ENCODE measurements at places on chromosomes 4 and X. TPM values are rescaled to one million over a fixed set of nuclear protein-coding genes. Genes with fewer than 3 reads are reported as not detected.

The DAPP1 gene
- not detected for total RNA-seq

The SLC9B2 gene
- 5.0 TPM for total RNA-seq

The GPRASP2 gene
- 20.0 TPM for total RNA-seq

DNA sequence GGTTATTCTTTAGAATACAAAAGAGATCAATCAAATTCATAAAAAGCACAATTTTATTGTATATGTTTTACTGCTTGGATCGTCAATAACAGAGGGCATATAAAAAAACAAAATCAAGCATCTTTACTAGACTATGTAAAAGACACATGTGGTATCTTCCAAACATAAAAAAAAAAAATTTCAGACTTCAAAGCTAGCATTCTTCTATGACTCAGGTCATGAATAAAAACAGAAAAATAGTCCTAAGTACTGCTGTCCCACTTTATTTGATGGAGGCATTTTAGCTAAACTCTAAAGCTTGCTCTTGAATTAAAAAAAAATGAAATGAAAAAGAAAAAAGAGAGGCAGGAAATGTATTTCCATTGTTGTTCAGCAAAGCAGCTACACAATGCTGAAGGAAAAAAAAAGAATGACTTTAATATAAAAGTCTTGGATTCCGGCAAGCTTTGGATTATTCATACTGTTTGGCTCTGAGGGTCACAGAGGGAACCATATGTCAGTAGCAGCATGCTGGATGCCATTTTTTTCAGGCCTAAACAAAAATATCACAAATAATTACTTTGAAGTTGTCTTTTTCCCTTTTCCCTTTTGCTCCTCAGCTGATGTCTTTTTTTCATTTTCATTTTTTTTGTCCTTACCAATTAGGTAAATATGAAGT, 249.1 kb upstream of the DIAPH2 start:
- DNase-seq = no peak
- no peaks in the 10 kb centered on the region for H3K4me1 ChIP-seq
- no peaks in the 10 kb centered on the region for H3K36me3 ChIP-seq
- H3K27me3 ChIP-seq = peaks cover 56% of the 10 kb centered on the region
- no peak overlapping the region for H3K4me3 ChIP-seq

DNA sequence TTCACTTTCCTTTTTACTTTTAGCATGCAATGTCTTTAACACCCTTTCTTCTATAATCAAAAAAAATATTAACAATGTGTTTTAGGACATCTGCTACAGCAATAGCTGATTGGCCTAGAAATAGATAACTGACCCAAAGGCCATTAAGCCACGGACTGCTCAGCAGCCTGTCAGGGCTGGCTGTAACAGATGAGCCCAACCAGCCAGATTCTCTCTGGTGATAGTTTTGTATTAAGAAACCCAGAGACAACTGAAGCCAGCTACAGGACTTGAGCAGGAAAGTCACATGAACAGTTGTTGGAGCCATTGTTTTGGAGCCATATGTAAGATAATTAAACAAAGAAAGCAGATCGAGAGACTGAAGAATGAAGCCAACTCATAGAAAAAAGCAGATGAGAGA, 80.3 kb downstream of the DDIT4L start:
- H3K4me1 ChIP-seq = peaks cover 27% of the 10 kb centered on the region
- H3K27ac ChIP-seq = no peak overlapping the region
- DNase-seq = no peak
- H3K4me3 ChIP-seq = no peak overlapping the region
- no peaks in the 10 kb centered on the region for H3K36me3 ChIP-seq

The UGT2B10 gene
- 0.17 TPM for total RNA-seq

GRCh38 chr4:147418226-147418625, 62.7 kb upstream of the EDNRA start:
- no peak overlapping the region for H3K4me3 ChIP-seq
- H3K27me3 ChIP-seq = no peaks in the 10 kb centered on the region
- H3K4me1 ChIP-seq = no peaks in the 10 kb centered on the region
- no peak for DNase-seq
- no peak overlapping the region for H3K27ac ChIP-seq
- H3K36me3 ChIP-seq = no peaks in the 10 kb centered on the region

The UGT2A3 gene
- total RNA-seq = 0.11 TPM

- H3K27me3 ChIP-seq = no peaks in the 10 kb centered on the region
- H3K4me1 ChIP-seq = no peaks in the 10 kb centered on the region
- H3K36me3 ChIP-seq = no peaks in the 10 kb centered on the region
- no peak for DNase-seq
- no peak overlapping the region for H3K27ac ChIP-seq
Measured at GRCh38 chr4:26746802-26747213, 113.8 kb upstream of the STIM2 start.

DNA sequence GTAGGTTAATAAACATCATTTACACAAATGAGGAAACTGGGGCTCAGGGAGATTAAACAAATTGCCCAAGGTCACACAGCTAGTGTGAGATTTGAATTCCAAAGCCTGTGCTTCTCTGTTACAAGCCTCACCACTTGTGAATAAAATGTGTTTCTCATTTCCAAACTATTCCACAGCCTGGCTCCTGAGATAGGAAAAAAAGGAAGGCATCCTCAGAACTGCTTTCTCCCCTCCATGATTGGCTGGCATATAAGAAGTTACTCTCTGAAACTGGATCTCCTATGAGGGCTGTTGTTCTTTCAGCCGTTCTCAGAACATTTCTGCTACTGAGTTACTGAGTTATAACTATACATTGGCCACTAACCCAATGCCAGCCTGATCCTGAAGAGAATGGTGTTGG, 237.9 kb downstream of the MAML3 start:
- no peak overlapping the region for H3K27ac ChIP-seq
- H3K4me3 ChIP-seq = no peak overlapping the region
- DNase-seq = no peak
- H3K36me3 ChIP-seq = no peaks in the 10 kb centered on the region

DNA sequence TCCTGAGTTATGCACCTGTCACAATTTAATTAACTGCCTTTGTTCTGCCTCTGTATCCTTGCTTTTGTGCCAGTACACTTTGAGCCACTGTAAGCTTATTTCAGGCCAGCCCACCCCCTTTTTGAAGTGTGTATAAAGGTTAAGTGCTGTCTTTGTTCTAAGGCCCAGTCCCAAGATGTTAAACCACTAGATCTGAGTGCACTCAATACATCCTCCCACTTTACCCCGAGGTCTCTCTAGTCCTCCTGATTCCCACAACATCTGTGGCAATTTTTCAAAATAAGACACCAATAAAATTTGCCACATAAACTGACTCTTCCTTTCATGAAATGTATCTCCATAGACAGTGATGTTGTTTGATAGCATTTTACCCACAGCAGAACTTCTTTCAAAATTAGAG, 124.1 kb upstream of the SPIN4 start:
- peaks cover 68% of the 10 kb centered on the region for H3K36me3 ChIP-seq
- no peaks in the 10 kb centered on the region for H3K4me1 ChIP-seq
- no peak for DNase-seq
- H3K27ac ChIP-seq = no peak overlapping the region
- no peaks in the 10 kb centered on the region for H3K27me3 ChIP-seq

The SRPX2 gene
- total RNA-seq = 0.34 TPM

DNA sequence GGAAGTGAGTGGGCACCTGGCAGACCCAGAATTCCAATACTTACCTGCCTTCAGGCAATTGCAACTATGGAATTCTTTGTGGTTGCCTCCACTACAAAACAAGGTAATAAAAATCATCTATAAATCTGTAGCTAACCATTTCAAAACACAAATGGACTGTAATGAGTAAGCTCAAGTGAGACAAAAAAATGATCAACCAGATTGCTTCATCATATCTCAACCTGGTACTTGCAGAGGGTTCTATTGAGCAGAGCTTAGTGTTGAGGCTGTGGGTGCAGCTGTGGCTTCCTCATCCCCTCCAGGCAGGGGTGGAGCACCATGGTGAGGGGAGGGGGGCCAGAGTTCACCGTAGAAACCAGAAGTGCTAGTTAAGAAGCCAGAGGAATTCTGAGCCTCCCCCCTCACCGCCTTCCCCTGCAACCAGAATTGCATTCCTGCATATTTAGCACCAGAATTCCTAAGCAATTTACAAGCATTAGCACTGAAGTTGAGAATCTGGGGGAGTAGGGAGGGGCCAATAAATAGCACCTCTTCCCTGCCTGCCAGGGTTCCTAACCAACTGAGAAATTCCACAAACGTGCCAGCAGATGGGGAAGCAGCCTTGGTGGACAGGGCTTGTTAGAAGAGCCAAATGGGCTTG, 11.5 kb downstream of the CTAG1A start:
- peaks cover 13% of the 10 kb centered on the region for H3K27me3 ChIP-seq
- H3K4me1 ChIP-seq = peaks cover 22% of the 10 kb centered on the region
- peak; percentile 78 for DNase-seq
- H3K4me3 ChIP-seq = no peak overlapping the region

The RTL9 gene
- 0.07 TPM for total RNA-seq

DNA sequence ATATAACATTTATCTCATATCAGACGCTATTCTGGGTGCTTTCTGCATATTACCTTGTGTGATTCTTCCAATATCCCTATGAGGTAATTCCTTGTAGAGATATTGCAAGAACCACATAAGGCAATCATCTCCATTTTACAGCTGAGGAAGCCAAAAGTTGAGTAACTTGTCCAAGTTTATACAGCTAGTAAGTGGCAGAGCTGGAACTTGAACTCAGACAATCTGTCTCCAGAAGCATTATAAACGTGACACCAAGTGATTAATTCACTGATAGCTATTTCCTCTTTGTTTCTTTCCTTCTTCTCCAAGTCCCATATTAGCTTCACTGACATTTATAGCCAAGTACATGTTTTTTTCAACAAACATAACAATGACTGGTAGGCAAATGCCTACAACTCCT, 7.3 kb downstream of the EMCN start:
- H3K27ac ChIP-seq = no peak overlapping the region
- no peak for DNase-seq
- no peaks in the 10 kb centered on the region for H3K27me3 ChIP-seq

GRCh38 chrX:128685387-128685786, 633.2 kb upstream of the ACTRT1 start:
- no peaks in the 10 kb centered on the region for H3K27me3 ChIP-seq
- H3K36me3 ChIP-seq = no peaks in the 10 kb centered on the region
- H3K27ac ChIP-seq = no peak overlapping the region
- peaks cover 8% of the 10 kb centered on the region for H3K4me1 ChIP-seq

- no peak overlapping the region for H3K27ac ChIP-seq
- no peaks in the 10 kb centered on the region for H3K27me3 ChIP-seq
- no peak overlapping the region for H3K4me3 ChIP-seq
- H3K36me3 ChIP-seq = peaks cover 7% of the 10 kb centered on the region
- H3K4me1 ChIP-seq = peaks cover 12% of the 10 kb centered on the region
Measured at GRCh38 chr4:64774626-64775025, 365.4 kb upstream of the TECRL start.

DNA sequence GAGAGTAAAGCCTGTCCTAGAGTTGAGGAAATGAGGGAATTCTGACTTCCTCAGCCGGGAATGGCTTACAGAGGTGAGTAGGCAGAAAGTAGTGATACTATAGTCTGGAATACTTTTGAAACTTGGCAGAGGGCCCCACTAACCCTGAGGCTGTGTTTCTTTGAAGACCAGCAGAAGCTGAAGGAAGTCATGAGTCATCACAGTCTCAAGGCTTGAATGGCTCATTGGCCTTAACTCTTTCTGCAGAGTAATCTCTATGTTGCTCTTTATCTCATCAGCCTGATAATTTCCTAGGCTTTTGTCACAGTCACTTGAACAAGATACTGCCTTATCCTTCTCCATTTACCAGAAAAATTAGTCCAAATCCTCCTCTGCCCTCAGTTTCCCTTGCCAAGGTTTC, 80.8 kb downstream of the ANKRD50 start:
- peaks cover 52% of the 10 kb centered on the region for H3K4me1 ChIP-seq
- H3K27ac ChIP-seq = no peak overlapping the region
- H3K36me3 ChIP-seq = no peaks in the 10 kb centered on the region
- no peak overlapping the region for H3K4me3 ChIP-seq
- no peak for DNase-seq

DNA sequence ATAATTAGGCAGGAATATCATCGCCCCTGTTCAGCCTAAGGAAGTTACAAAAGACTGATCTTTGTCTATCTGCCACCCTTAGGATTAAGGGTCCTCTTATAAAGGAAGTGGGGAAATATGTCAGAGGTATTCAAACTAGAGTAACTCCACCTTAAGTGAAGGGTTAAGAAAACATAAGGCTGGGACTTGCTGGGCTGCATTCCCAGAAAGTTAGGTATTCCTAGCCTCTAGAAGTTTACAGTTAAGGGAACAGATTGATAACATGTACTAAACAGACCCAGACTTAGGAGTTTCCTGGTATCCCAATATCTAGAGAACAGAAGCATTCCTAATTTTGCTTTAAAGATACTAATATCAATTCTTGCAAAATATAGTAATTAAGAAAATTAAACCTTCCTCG, 6.0 kb downstream of the CXCL2 start:
- H3K4me3 ChIP-seq = no peak overlapping the region
- no peak overlapping the region for H3K27ac ChIP-seq
- peaks cover 16% of the 10 kb centered on the region for H3K27me3 ChIP-seq
- 0 out of 2 replicates have a peak, but pooled peaks cover 2% of the 10 kb centered on the region for H3K4me1 ChIP-seq
- no peak for DNase-seq
- H3K36me3 ChIP-seq = no peaks in the 10 kb centered on the region

- peaks cover 30% of the 10 kb centered on the region for H3K36me3 ChIP-seq
- DNase-seq = no peak
- peak overlapping the region; percentile 31 for H3K27ac ChIP-seq
- H3K4me1 ChIP-seq = peaks cover 10% of the 10 kb centered on the region
- no peak overlapping the region for H3K4me3 ChIP-seq
- H3K27me3 ChIP-seq = no peaks in the 10 kb centered on the region
Measured at GRCh38 chr4:76738086-76738931, 159.6 kb downstream of the SOWAHB start.

- H3K4me3 ChIP-seq = no peak overlapping the region
- no peak overlapping the region for H3K27ac ChIP-seq
- no peaks in the 10 kb centered on the region for H3K4me1 ChIP-seq
- DNase-seq = no peak
- no peaks in the 10 kb centered on the region for H3K27me3 ChIP-seq
Measured at GRCh38 chr4:38647101-38647819, 16.7 kb upstream of the KLF3 start.

The F11 gene
- 1.6 TPM for total RNA-seq

GRCh38 chrX:85109235-85109634, 105.6 kb downstream of the APOOL start:
- H3K4me3 ChIP-seq = no peak overlapping the region
- no peaks in the 10 kb centered on the region for H3K27me3 ChIP-seq
- H3K27ac ChIP-seq = no peak overlapping the region
- peak; percentile 50 for DNase-seq

- H3K4me3 ChIP-seq = no peak overlapping the region
- DNase-seq = no peak
- H3K4me1 ChIP-seq = peaks cover 27% of the 10 kb centered on the region
Measured at GRCh38 chrX:71224098-71224708, 1.2 kb downstream of the GJB1 start.

- H3K4me1 ChIP-seq = peaks cover 20% of the 10 kb centered on the region
- DNase-seq = no peak
Measured at GRCh38 chr4:73867783-73868182, 1.4 kb upstream of the CXCL1 start.

The TASL gene
- total RNA-seq = not detected

- no peak for DNase-seq
- H3K27ac ChIP-seq = no peak overlapping the region
- H3K4me3 ChIP-seq = no peak overlapping the region
- no peaks in the 10 kb centered on the region for H3K36me3 ChIP-seq
- peaks cover 10% of the 10 kb centered on the region for H3K4me1 ChIP-seq
- H3K27me3 ChIP-seq = no peaks in the 10 kb centered on the region
Measured at GRCh38 chr4:56115898-56116297, 167.2 kb downstream of the CEP135 start.

- no peaks in the 10 kb centered on the region for H3K4me1 ChIP-seq
- no peak overlapping the region for H3K27ac ChIP-seq
- H3K27me3 ChIP-seq = no peaks in the 10 kb centered on the region
- no peak overlapping the region for H3K4me3 ChIP-seq
- no peak for DNase-seq
Measured at GRCh38 chr4:146071390-146071789, 104.1 kb upstream of the LSM6 start.

The HELT gene
- total RNA-seq = 0.28 TPM

Data from WTC11 (cell line).